A172 (cell line): ENCODE measurements at places on chromosomes 6 and 20. TPM values are rescaled to one million over a fixed set of nuclear protein-coding genes. Genes with fewer than 3 reads are reported as not detected.

GRCh38 chr6:14848019-14848418 is 397.9 kb upstream of the JARID2 start:
- DNase-seq, result no peak

The STMND1 gene
- total RNA-seq, result 0.22 TPM in 1 of 2 replicates, not detected in the other

The EIF6 gene
- total RNA-seq, result 230 and 292 TPM in 2 replicates

The OR2J2 gene
- not detected in 2 replicates for total RNA-seq

The LY6G6F gene
- total RNA-seq, result not detected in 2 replicates

The MDFI gene
- total RNA-seq, result not detected in 2 replicates

The TRIM31 gene
- total RNA-seq, result not detected in 2 replicates

DNA sequence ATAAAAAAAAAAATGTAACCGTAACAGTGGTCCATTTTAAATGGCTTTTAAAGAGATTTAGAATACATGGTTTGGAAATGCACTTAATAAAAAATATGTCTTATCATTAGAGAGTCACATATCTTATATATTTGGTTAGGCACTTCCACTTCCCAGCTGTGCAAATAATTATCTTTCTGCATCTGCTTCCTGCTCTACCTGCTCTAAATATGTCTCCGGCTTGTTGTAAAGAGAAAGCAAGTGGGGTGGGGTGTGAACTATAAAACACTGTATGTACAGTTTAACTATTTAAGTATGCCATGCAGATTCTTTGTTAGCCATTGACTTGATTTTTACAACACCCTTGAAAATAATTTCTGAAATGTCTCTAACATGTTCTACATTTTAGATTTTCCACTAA is 106.3 kb downstream of the NKAIN2 start:
- DNase-seq, result no peak
